ENCODE measurements at places on chromosomes 7 and 10.

- no peak for DNase-seq
These were observed 13.1 kb upstream of the HABP2 start for GRCh38 chr10:113539789-113540188.

GRCh38 chr10:13563481-13564445, 23.0 kb upstream of the PRPF18 start:
- DNase-seq, result no peak

GRCh38 chr7:13933091-13933490, 56.4 kb downstream of the ETV1 start:
- no peak for DNase-seq

GRCh38 chr7:139714163-139714901, 63.5 kb downstream of the HIPK2 start:
- DNase-seq, result no peak

DNA sequence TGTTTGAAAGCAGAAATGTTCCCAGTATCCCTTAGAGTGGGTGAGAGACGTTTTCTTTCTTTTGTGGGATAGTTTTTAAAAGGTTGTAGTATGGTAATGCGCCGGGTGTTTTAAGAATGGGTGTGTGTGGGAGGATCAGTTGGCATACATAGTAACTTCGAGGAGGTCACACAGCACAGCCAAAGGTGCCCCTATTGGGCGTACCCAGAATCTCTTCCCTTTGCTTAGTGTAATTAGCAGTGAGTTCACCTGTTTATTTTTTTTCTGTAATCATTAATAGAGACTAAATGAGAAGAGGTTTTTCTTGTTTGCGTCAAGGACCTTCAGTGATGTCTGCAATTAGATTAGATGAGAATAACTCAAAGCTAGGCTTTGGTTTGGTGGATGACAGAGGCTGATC, 1.5 kb downstream of the PLEKHA8 start:
- peak; percentile 11 for DNase-seq

- no peak for DNase-seq
These were observed 216.7 kb upstream of the PHF14 start for GRCh38 chr7:10756981-10757380.

- DNase-seq, result no peak
These were observed 15.5 kb downstream of the CREB3L2 start for GRCh38 chr7:137986252-137987017.

DNA sequence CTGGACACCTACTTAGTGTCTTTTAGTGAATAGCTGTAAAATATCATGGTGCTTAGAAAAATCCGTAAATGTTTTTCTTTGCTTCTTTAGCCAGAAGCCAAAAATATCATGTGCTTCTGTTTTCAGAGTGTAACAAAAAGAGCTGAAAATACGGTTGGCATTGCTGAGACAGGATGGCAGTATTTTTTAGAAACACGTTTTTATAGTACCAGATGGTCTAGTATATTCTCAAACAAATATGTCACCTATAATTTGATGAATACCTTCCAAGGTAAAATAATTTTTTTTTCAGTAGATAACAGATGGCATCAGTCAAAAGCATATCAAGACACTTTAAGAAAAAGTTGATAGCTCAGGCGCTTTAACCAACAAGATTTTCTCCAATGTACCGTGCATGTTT, 326.6 kb downstream of the PHF14 start:
- DNase-seq, result no peak

DNA sequence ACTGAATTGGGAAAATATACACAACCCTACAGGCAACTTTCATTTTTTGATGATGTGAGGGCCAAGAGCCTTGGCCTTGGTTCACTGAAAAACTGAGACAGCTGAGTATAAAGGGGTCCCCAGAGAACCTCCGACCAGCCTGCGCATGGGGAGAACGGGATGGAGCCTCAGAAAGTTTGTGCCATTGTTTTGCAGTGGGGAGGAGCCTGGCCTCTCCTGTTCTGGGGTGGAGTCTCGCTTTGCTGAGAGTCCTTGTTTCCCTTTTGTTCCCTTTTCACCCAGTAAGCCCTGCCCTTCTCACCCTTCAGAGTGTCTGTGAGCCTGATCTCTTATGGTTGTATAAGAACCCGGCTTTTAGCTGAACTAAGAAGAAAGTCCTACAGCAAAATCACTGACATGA, 193.2 kb upstream of the AKR1E2 start:
- DNase-seq, result no peak
